ENCODE measurements at places on chromosomes 5 and 9.

DNA sequence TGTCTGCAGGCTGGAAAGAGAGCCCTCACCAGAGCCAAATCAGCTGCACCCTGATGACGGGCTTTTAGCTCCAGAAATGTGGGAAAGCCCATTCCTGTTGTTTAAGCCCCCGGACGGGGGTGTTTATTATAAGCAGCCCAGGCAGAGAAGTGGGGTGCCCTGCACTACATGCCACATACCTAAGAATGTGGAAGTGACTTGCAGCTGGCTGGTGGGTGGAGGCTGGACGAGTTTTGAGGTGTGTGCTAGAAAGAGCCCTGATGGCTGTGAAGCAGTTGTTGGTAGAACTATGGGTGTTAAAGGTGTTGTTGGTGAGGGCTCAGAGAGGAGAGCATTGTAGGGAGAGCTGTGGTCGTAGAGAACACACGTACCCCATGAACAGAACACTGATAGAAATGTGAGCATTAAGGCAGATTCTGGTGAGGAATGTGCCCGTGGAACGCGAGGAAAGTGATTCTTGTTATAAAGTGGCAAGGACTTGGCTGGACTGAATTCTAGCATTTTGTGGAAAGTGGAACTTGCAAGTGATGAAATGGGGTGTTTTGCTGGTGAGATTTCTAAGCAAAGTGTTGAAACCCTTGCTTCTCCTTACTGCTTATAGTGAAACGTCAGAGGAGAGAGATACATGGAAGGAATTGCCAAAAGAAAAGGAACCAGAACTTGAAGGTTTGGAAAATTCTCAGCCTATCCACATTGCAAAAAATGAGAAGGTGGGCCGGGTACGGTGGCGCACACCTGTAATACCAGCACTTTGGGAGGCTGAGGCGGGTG lies 38.9 kb downstream of the AHRR start:
- DNase-seq = no peak

GRCh38 chr5:139757727-139758509 lies 37.7 kb upstream of the PSD2 start:
- DNase-seq = no peak

DNA sequence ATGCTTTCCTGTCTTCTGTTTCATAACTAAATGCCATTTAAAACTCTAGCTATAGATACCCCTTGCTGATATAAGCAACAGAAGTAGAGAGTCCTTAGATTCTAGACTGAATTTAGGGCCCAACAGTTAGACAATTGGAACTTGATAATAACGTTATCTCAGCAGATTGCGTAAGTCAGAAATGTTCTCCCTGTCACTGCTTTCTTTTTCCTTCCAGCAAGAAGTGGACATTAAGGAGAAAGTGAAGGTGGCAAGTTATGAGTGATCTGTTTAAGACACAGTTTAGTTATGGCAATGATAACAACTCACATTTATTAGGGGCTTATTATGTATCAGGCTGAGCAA lies 6.9 kb upstream of the GLIS3 start:
- DNase-seq = no peak

DNA sequence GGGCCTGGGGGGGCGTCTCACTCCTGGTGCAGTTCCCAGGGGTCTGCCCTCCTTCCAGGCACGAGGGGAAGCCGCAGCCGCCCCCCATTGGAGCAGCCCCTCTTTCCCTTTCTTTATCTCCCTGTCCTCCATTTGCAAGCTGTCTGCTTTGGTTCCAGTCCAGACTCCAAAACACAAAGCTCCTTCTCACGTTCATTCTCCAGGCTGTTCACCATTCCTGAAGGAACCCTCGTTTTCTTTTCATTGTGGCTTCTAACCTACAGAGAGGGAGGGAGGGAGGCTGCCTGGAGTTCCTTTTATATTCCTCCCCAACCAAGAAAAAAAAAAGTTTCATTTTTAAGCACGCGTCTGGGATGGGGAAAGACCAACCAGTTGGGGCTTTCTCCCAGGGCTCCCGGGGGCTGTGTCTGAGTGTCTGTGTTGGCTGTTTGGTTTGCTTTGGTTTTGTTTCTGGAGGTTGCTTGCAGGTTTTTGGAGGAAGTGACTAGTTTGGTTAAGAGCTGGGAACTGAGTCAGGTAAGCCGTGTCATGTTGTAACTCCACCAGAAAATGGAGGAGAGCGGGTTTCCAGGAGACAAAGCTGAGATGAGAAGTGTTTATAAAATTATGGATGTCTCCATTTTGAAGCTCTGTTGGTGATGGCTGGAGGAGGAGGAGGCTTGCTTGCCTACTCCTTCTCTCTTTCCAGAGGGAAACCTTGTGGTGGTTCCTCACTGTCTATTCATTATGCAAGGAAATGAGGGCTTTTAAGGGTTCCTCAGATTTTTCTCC lies 1.6 kb downstream of the ZNF462 start:
- no peak for DNase-seq

GRCh38 chr9:35771075-35771433 lies 17.0 kb upstream of the MSMP start:
- no peak for DNase-seq

GRCh38 chr9:101477214-101477613 lies 41.6 kb upstream of the ALDOB start:
- DNase-seq = no peak

DNA sequence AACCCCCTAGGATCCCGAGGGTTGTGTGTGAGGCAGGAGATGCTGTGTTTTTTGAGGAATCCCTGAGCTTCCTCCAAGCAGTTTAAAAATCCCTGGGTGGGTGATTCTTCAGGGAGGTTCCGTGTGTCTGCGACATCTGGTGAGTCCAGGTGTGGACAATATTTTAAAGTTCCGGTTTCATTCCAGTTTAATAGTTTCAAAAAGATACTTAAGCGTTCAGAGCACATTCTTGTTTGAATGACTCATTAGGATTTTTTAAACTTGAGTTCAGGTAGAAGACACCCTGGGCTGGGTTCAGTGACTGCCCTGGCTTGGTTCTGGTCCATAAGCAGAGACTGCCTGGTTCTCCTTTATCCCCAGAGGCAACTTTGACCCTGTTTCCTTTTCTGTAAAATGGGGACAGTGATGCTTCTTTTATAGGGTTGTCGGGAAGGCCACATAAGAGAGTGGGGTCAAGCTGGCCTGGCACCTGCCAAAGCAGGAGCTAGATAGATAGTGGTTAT lies 119.2 kb downstream of the RGS3 start:
- DNase-seq = no peak

- DNase-seq = no peak
Measured at GRCh38 chr9:110065532-110065931, 142.4 kb downstream of the C9orf152 start.

GRCh38 chr5:157449011-157449723 lies 10.8 kb upstream of the NIPAL4 start:
- DNase-seq = no peak

- no peak for DNase-seq
Measured at GRCh38 chr5:160833806-160834205, 18.2 kb downstream of the ATP10B start.

DNA sequence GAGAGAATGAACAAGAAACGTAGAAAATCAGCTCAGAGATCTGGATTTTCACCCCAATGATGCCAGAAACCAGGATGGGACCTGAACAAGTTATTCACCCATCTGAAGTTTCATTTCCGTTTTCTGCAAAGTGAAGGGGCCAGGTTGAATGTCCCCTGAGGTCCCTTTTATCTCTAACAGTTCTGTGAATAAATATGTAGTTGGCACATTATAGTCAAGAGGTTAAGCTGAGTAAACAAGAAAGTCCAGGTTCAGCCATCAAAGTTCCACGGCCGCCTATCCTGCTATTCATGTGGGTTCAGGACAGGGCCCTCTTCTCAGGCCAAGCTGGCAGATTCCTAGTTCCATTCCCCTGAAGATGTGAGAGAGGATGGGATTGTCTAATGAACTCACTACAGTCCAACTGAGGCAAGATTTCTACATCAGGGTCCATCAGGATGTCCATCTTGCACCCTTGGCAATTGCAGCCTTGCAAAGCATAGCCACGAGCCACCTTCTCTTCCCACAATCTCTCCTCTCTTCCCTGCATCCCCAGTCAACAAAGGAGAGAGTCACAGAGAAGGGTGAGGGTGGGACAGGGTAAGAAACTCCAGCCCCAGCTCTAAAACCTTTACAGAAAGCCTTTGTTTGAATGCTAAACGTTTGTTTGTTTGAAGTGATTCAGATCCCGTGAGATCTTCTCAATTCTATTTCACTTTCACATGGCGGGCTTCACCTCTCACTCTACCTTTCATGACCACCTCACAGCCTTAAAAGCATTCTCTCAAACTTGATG lies 311.0 kb downstream of the SLIT3 start:
- DNase-seq = no peak

DNA sequence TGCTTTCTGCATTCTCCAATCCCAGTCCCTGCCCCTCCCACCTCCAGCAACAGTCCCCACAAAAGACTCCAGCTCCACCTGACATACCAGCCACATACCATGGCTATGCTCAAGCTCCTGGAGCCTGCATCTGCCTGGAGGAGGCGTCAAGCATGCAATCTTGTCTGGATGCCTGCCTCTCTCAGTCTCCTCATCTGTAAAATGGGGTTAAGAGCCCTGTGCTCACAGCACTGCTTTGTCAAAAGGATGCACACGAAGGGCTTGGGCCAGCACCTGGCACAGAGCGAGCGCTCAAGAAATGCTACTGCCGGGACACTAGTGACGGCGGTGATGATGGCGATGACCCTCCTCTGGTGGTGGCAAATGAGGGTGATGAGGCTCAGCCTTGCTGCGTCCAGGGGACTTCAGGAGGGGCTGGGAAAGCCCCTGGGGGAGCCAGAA lies 202.9 kb upstream of the IER5L start:
- DNase-seq = no peak

DNA sequence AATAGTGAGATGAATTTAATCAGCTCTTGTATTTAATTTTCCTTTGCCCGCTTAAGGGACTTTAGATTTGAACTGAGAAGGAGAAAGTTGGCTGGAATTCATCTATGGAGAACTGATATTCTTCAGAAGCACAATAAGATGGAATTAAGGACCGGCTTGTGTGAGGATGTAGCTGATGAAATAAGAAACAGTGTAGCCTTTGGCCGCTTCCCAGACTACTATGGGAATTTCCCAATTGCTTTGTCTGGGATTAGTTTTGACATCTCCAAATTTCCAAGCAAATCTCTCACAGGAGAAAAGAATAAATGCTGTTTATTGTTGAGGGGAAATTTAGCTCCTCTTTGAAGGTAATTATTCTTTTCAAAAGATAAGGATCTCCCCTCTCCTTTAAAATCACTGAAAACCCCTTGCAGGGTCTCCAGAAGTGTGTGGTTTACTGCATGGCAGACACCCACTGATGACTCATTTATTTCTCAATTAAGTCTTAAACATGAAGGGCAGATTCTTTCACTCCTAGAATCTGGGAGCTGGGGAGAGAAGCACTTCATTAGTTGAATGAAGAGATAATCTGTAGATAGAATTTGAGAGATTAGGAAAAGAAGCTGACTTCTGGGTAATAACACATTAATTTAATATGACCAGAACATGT lies 606.5 kb upstream of the ADAMTS16 start:
- no peak for DNase-seq

DNA sequence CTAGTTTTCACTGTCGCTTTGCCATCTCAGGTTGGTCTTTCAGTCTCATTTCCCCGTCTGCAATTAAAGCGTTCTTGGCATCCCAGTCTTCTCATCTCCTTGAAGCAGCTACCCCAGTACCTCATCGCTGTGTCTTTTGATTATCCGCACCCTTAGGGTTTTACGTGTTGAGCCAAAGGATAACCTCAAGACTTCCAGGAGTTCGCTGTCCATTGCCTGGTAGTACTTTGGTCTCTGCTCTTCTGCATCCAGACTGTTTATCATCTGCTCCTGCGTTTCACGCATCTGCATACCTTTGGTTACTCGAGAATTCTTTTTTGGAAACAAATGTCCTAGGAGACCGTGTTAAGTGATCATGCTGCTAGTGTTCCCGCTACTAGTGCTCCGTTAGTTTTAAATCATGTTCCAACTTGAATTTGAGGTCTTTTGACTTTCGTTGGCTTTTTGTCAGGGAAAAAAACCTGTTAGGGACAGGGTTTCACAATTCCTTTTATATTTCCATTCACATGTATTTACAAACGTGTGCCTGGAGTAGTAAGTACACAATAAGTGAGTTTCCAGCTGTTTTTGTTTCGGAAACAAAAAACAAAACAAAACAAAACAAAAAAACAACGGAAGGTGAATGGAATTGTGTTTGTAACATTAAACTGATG lies 888 bp downstream of the RABGAP1 start:
- no peak for DNase-seq

- DNase-seq = no peak
Measured at GRCh38 chr9:84711936-84712335, 42.4 kb downstream of the NTRK2 start.

DNA sequence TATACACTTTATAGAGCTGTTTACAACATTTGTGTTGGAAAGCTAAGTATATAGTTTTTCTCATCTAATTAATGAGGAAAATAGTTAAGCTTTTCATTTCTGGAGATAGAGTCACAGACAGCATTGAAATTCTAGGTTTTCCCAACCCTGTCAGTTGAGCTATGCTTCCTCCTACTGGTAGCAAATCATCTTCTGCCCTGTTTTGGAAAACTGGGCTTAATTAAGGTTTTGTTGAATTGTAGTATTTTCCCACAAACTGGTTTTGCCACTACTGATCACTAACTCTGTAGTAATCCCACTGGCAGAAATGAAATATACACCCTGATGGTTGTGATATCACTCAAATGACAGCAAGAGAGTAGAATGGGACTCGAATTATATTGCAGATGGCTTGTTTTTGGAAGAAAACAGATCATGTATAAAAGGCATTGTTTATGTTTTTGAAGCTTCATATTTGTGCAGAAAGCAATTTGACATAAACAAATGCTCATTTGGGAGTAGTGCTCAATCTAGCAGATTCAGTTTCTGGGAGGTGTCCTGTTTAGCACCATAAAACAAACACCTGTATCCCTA lies 46.6 kb downstream of the CD180 start:
- DNase-seq = no peak

- no peak for DNase-seq
Measured at GRCh38 chr5:134963098-134963497, 4.6 kb upstream of the CATSPER3 start.

- DNase-seq = no peak
Measured at GRCh38 chr9:92728831-92729734, 35.5 kb downstream of the BICD2 start.

GRCh38 chr5:178854284-178854683 lies 5.5 kb upstream of the ZNF354B start:
- DNase-seq = no peak

DNA sequence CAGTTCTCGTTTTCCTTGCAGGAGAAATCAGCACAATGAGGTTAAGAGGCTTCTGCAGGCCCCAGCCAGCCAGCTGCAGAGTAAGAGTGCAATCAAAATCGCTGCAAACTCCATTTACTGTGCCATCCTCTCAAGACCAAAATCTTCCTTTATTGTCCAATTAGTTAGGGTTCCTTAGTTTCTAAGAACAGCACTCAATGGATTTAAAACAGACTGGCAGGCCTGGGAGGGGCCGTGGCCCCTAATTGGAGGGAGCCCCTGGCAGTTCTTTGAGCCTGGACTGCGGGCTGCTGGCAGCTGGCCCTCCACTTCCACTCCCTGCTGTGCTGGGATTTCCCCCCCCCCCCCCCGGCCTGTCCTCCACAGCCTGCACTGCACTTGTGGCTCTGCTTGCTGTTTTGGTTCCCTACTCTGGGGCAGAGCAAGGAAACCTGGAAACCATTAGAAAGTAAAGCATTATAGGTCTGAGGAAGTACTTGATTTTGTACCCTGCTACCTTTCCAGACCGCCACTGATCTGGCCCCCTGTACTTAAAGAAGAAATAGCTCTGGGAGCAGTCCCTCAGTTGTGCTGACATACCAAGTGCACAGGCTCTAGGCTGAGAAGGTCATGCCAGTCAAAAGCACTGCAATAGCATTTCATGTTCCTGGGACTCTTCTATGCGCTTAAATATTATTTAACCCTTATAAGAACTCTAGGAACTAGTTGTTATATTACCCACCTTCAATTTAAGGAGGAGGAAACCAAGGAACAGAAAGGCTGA lies 129.0 kb downstream of the APBA1 start:
- DNase-seq = no peak

- no peak for DNase-seq
Measured at GRCh38 chr5:80763211-80763610, 108.4 kb upstream of the DHFR start.
